Small intestine (tissue), 16 donors: ENCODE measurements at places on chromosomes 4 and X. TPM values are rescaled to one million over a fixed set of nuclear protein-coding genes. Genes with fewer than 3 reads are reported as not detected.

The ENPP6 gene
- polyA plus RNA-seq: 0.27 TPM

The SPANXA2 gene
- not detected for polyA plus RNA-seq

DNA sequence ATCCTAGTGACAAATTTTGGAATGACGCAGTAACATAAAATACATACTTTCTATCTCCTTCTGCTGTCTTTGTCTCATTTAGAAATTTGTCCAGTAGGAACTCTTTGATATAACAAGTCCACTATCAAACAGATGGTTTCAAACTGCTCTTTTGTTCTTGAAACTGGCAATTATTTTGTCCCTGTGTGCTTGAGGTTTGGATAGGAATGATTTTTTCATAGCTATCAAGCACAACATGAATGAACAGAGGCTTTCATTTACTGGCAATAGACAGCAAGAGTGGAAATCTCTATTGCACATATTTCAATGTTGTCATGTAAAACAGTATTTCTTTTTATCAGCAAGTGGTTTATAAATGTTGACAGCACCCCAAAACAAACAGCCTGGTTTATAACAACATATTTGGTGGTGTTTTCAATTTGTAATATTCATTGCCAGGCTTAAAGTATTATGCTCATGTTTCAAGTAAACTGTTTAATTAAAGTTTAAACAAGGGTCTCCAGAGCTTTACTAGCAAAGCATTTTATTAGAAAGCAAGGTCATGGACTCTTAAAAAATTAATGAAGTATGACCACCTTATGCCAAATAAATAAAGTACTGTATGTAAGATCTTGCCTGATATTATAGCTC is 60.0 kb downstream of the TIGD2 start:
- no peaks in the 10 kb centered on the region for H3K27me3 ChIP-seq
- H3K4me3 ChIP-seq: no peak overlapping the region
- DNase-seq: no peak
- H3K27ac ChIP-seq: no peak overlapping the region
- H3K36me3 ChIP-seq: no peaks in the 10 kb centered on the region

The BEX5 gene
- 16.2 TPM for polyA plus RNA-seq

DNA sequence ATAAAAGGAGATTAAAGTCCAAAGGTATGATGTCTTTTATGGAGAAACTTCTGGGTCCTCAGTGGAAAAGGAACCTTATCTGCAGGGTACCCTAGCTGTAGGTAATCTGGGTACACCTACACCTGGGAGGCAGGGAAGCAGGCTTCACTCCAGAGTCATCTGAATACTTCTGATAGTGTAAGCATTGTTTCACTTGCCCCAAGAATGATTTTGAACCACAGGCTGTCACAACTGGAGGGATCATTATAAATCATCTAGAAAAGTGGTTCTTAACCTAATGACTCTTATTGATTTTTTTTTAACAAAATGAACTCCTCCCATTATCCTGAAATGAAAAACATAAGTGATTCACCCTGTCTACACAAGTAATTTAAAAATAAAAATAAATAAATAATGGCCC is 44.0 kb upstream of the STK26 start:
- H3K36me3 ChIP-seq: no peaks in the 10 kb centered on the region
- H3K4me3 ChIP-seq: no peak overlapping the region
- no peaks in the 10 kb centered on the region for H3K4me1 ChIP-seq
- no peak for DNase-seq
- H3K27ac ChIP-seq: no peak overlapping the region

GRCh38 chrX:135951291-135951690 is 22.5 kb downstream of the MMGT1 start:
- DNase-seq: no peak
- H3K27me3 ChIP-seq: no peaks in the 10 kb centered on the region
- no peaks in the 10 kb centered on the region for H3K36me3 ChIP-seq
- H3K4me1 ChIP-seq: no peaks in the 10 kb centered on the region
- no peak overlapping the region for H3K27ac ChIP-seq

GRCh38 chr4:55021214-55021613 is 104.2 kb downstream of the KDR start:
- H3K27me3 ChIP-seq: no peaks in the 10 kb centered on the region
- H3K36me3 ChIP-seq: no peaks in the 10 kb centered on the region
- no peak overlapping the region for H3K4me3 ChIP-seq
- no peak overlapping the region for H3K27ac ChIP-seq

- H3K4me1 ChIP-seq: no peaks in the 10 kb centered on the region
- no peak for DNase-seq
- no peaks in the 10 kb centered on the region for H3K27me3 ChIP-seq
- no peak overlapping the region for H3K4me3 ChIP-seq
- H3K27ac ChIP-seq: no peak overlapping the region
These were observed 47.7 kb upstream of the AADAT start for GRCh38 chr4:170137466-170137865.

The GPR50 gene
- polyA plus RNA-seq: not detected
